Activated CD4-positive, alpha-beta T cell treated with anti-CD3 and anti-CD28 coated beads, Interleukin-2, amount 50 U/mL, for 4 hours (primary cell): ENCODE measurements at places on chromosomes 5 and 9.

GRCh38 chr5:41281215-41281810 lies 68.0 kb upstream of the C6 start:
- DNase-seq, result no peak

GRCh38 chr5:164481270-164481669 lies 975.9 kb downstream of the MAT2B start:
- no peak for DNase-seq

DNA sequence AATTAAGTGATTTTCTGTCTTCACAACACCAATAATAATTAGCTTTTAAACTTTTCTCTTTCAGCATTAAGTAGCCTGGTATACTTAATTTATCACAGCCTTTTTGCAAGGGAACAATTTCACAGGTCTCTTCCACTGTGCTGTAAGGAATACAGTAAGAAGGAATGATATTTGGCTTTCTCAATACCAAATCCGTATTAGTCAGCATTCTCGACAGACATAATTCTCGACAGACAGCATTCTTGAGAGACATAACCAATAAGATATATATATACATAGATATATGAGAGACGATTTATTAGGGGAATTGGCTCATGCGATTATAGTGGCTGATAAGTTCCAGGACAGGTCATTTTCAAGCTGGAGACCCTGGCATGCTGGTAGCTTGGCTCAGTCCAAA lies 18.0 kb downstream of the PRKAA1 start:
- DNase-seq, result no peak

- DNase-seq, result no peak
These were observed 3.3 kb downstream of the RNF20 start for GRCh38 chr9:101536938-101537337.

DNA sequence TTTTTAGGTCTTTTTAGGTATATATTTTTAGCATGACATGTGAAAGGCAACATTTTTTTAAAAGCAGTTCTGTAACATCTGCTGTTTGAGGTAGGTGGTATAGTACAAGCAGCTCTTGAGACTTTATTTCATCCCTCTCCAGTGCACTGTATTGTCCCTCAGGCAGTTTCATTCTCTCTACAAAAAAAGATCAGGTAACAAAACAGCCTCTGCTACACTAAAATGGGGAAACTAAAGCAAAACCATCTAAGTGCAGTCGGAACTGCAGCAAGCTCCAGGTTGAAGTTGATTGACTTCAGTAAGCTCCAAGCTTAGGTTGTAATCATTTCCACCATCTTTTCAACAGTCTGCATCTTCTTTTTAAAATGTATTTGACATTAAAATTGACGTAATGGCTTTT lies 195.6 kb downstream of the DEPDC1B start:
- DNase-seq, result no peak

GRCh38 chr5:68319706-68320412 lies 104.3 kb downstream of the PIK3R1 start:
- DNase-seq, result no peak

DNA sequence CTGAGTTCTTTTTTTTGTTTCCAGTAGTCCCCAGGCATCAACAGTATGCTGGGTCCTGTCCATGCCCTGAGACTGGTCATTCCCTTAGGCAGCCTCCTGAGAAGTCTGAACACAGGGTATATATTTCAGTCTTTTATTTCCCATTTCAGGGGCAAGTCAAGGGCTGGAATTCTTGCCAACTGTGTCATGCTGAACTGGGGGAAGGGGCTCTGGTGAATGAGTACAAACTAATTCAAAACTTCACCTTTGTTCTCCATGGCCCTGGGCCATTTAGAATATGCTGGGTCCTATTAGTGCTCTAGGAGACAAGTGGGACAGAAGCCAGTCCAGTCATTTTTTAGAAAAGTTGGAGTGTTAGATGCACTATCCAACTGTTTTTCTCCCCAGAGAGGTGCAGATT lies 170.3 kb downstream of the TMC1 start:
- no peak for DNase-seq

GRCh38 chr5:174454464-174454863 lies 269.9 kb upstream of the MSX2 start:
- DNase-seq, result no peak

DNA sequence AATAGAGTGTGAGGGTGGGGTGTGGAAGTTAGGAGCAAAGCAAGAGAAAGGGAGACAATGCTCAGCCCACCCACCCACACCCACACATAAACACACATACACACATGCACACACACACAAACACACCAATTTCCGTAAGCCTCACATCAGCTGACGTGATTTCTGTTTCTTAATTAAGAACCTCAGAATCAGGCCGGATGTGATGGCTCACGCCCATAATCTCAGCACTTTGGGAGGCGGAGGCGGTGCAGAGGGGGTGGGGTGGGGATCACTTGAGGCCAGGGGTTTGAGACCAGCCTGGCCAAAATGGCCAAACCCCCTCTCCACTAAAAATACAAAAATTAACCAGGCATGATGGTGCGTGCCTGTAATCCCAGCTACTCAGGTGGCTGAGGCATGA lies 26.4 kb upstream of the PIK3R1 start:
- no peak for DNase-seq

- no peak for DNase-seq
These were observed 75.3 kb upstream of the TBCA start for GRCh38 chr5:77851176-77852067.

DNA sequence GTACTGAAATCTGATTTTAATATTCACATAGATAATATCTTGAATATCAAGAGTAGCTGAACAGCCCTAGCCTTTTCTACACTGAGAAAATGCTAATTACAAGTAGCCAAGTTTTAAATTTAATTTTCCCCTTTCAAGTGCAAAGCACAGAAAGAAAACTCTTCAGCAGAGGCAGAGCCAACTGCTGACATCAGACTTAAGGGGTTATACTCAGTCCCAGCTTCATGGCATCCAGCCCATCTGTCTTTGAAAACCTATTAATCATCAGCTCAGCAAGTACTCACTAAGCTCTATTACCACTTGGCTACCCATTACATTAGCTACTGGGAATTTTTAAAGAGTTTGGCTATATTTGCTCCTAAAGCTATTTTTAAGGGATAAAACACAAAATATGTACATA lies 220.5 kb downstream of the SLC12A2 start:
- DNase-seq, result no peak

DNA sequence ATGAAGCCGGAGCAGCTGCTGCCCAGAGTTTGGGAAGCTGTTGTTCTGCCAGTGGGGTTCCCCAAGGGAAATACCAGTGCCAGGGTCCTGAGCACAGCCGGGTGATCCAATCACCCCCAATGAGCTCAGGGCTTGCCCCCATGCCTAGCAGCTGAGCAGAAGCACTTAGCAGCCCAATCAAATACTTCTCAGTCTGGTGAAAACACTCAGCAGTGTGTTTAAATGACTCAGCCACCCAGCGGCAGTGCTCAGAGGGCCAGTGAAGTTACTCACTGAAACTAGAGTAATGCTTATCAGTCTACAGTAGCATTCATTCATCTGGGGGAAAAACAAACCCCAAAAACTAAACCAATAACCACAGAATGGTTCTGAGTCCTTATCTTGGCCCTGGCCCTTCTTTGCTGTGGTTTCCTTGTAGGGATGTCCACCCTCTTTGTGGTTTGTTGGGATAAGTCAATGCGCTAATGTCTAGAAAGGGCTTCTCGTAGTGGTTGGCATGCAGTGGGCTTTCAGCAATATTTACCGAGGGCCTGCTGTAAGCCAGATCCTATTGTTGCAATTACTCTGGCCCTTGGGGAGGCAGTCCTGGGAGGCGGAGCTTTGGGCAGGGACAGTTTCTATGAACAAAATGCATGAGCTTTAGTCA lies 43.1 kb downstream of the LHX2 start:
- DNase-seq, result no peak

- no peak for DNase-seq
These were observed 25.2 kb downstream of the GALNT10 start for GRCh38 chr5:154215571-154216325.

DNA sequence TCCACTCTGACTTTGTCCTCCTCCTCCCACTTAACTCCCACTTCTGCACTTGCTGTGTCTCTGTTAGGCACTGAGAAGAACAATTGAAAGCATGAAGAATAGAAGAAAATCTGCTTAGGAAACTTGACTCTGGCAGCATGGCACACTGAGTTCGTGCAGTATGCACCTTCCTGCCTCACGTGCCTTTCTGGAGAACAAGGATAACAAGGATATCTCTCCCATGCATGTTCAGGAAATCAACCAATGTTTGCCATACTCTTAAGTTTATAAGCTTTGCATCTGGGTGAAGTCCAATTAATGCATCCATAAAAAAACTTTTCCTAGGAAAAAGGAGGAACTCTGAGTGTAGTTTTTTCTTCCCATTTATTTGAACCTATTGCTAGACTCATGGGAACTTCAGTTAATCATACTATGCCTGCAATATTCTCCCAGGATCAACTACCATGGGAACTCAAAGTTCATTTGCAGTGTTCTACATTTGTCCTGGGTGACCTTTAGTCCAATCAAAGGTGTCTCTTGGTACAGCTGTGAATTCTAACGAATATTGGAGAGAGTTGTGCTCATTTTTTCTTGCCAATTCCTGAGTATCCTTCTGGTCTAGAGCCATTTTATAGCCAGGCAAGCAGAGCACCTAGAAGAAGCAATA lies 227.0 kb downstream of the ENC1 start:
- no peak for DNase-seq
